ENCODE measurements at places on chromosomes 5 and 9. TPM values are rescaled to one million over a fixed set of nuclear protein-coding genes. Genes with fewer than 3 reads are reported as not detected.
A peak's percentile ranks its signal among the peaks of the same experiment; 100 is the strongest.

The SLC26A2 gene
- polyA plus RNA-seq: 3.7 TPM

The TXNDC8 gene
- polyA plus RNA-seq: not detected

The CARD9 gene
- 0.15 TPM for polyA plus RNA-seq

The ADAMTS6 gene
- 0.74 TPM for polyA plus RNA-seq

The IRX2 gene
- 23.4 TPM for polyA plus RNA-seq

The FAT2 gene
- 0.12 TPM for polyA plus RNA-seq

The IFNE gene
- 0.08 TPM for polyA plus RNA-seq

The IRGM gene
- polyA plus RNA-seq: 0.11 TPM

The LRSAM1 gene
- polyA plus RNA-seq: 9.7 TPM

The LCN1 gene
- polyA plus RNA-seq: not detected

The BTF3 gene
- 228 TPM for polyA plus RNA-seq

The IFNA2 gene
- not detected for polyA plus RNA-seq

DNA sequence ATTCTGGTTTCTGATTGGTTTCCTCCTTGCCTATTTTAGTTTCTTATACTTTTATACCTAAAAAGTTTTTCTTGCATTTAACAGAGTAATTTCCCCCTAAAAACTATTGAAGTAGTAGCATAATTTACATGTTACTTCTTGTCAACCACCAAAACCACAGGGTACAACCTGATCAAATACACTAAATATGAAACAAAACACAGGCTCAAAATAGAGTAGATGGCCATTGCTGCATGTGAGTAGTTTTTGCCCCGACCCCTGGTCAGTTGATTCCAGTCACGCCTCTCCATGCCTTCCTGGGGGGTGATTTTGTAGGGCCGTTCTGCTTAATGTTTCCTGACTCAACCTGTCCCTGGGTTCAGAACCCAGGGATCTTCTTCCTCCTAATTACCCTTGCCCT, 101.8 kb downstream of the TLE4 start:
- no peak overlapping the region for H3K27ac ChIP-seq
- H3K27me3 ChIP-seq: no peaks in the 10 kb centered on the region
- no peaks in the 10 kb centered on the region for H3K36me3 ChIP-seq
- peaks cover 8% of the 10 kb centered on the region for H3K4me1 ChIP-seq

GRCh38 chr5:16666883-16667398, 50.1 kb upstream of the RETREG1 start:
- no peak overlapping the region for H3K27ac ChIP-seq
- DNase-seq: no peak
- no peak overlapping the region for H3K4me3 ChIP-seq
- H3K36me3 ChIP-seq: peaks cover 43% of the 10 kb centered on the region
- H3K27me3 ChIP-seq: no peaks in the 10 kb centered on the region
- H3K4me1 ChIP-seq: no peaks in the 10 kb centered on the region

DNA sequence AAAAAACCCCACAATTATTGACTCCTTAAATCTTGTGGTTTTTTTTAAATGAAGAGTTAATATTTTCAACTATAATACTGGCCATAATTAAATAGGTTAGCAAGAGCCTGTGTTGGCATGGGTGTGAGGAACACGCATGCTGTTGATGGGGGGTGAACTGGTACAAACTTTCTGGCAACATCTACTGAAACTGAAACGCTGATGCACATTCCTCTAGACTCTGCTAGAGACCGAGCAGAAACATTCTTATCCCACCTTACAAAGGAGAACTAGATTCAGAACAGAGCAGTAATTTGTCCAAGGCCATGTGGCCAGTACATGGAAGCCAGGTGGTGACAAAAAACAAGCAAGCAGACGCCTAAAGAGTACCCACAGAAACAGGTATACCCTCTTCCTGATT, 2.4 kb downstream of the BICD2 start:
- no peaks in the 10 kb centered on the region for H3K27me3 ChIP-seq
- no peak for DNase-seq
- no peaks in the 10 kb centered on the region for H3K36me3 ChIP-seq
- peaks cover 11% of the 10 kb centered on the region for H3K4me1 ChIP-seq
- H3K4me3 ChIP-seq: no peak overlapping the region

DNA sequence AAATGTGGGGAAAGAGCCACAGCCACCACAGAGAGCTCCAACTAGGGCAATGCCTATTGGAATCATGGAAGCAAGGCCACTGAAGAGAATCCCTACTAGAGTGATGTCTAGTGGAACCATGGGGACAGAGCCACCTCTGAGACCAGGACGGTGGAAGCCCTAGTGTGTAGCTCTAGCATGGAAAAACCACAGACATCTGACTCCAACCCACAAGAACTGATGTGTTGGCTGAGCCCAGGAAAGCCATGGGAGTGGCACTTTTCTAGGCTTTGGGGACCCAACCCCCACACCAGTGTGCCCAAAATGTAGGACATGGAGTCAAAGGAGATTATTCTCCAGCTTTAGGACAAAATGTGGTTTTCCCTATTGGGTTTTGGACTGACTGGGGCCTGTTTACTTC, 721.9 kb downstream of the BRINP1 start:
- no peaks in the 10 kb centered on the region for H3K36me3 ChIP-seq
- H3K27me3 ChIP-seq: no peaks in the 10 kb centered on the region
- no peak overlapping the region for H3K27ac ChIP-seq
- DNase-seq: no peak
- H3K4me3 ChIP-seq: no peak overlapping the region

GRCh38 chr5:14351845-14352712, 208.9 kb downstream of the TRIO start:
- no peaks in the 10 kb centered on the region for H3K27me3 ChIP-seq
- H3K4me3 ChIP-seq: no peak overlapping the region
- no peak overlapping the region for H3K27ac ChIP-seq
- peak; percentile 38 for DNase-seq
- H3K36me3 ChIP-seq: no peaks in the 10 kb centered on the region
- peaks cover 7% of the 10 kb centered on the region for H3K4me1 ChIP-seq

GRCh38 chr9:113508111-113508749, 44.7 kb downstream of the RGS3 start:
- H3K4me1 ChIP-seq: peaks cover 6% of the 10 kb centered on the region
- no peaks in the 10 kb centered on the region for H3K27me3 ChIP-seq
- no peak overlapping the region for H3K4me3 ChIP-seq
- no peaks in the 10 kb centered on the region for H3K36me3 ChIP-seq

GRCh38 chr5:52759331-52759730, 28.4 kb upstream of the ITGA1 start:
- no peak for DNase-seq
- H3K27me3 ChIP-seq: no peaks in the 10 kb centered on the region
- H3K4me3 ChIP-seq: no peak overlapping the region

GRCh38 chr9:16637911-16638310, 232.6 kb downstream of the BNC2 start:
- peaks cover 5% of the 10 kb centered on the region for H3K4me1 ChIP-seq
- H3K36me3 ChIP-seq: no peaks in the 10 kb centered on the region
- H3K27me3 ChIP-seq: no peaks in the 10 kb centered on the region
- no peak overlapping the region for H3K4me3 ChIP-seq
- H3K27ac ChIP-seq: no peak overlapping the region

DNA sequence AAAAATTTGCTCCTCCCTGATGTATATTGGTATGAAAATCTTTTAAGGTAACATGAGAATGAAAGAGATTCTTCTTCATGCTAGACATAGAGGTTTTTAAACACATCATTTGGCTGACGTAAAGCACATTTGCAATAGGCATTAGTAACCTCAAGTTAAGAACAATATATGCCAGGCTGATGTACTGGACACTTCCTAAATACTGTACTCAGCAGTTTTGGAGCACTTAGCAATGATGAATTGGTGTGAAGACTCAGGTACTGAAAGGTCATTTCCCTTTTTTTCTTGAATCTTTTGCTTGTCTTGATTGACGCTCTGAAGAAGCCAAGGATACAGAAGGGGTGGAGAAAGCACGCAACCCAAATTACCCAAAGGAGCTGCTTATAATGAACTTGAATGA, 322.5 kb downstream of the PDE4D start:
- no peak for DNase-seq
- H3K27me3 ChIP-seq: no peaks in the 10 kb centered on the region
- peaks cover 4% of the 10 kb centered on the region for H3K4me1 ChIP-seq
- H3K27ac ChIP-seq: no peak overlapping the region
- H3K4me3 ChIP-seq: no peak overlapping the region

GRCh38 chr5:172175263-172175719, 12.7 kb downstream of the STK10 start:
- H3K27ac ChIP-seq: no peak overlapping the region
- peaks cover 22% of the 10 kb centered on the region for H3K4me1 ChIP-seq
- no peaks in the 10 kb centered on the region for H3K36me3 ChIP-seq
- H3K4me3 ChIP-seq: no peak overlapping the region

DNA sequence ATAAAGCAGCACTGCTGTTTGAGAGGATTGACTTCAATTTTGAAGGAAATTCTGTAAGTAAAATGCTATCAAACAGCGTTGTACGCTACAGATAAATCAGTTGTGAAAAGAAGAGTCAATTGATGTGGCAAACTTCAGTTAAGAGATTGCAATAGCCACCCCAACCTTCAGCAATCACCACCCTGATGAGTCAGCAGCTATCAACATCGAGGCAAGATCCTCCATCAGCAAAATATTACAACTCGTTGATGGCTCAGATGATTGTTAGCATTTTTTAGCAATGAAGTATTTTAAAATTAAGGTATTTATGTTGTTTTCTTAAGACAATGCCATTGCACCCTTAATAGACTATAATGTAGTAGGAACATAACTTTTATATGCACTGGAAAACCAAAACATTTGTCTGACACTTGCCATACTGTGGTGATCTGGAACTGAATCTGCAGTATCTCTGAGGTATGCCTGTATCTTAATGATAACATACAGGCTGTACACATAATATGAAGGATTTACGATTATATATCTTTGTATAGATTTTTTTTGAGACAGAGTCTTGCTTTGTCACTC, 47.5 kb downstream of the VPS13A start:
- H3K27ac ChIP-seq: no peak overlapping the region
- no peaks in the 10 kb centered on the region for H3K27me3 ChIP-seq
- H3K4me3 ChIP-seq: no peak overlapping the region

DNA sequence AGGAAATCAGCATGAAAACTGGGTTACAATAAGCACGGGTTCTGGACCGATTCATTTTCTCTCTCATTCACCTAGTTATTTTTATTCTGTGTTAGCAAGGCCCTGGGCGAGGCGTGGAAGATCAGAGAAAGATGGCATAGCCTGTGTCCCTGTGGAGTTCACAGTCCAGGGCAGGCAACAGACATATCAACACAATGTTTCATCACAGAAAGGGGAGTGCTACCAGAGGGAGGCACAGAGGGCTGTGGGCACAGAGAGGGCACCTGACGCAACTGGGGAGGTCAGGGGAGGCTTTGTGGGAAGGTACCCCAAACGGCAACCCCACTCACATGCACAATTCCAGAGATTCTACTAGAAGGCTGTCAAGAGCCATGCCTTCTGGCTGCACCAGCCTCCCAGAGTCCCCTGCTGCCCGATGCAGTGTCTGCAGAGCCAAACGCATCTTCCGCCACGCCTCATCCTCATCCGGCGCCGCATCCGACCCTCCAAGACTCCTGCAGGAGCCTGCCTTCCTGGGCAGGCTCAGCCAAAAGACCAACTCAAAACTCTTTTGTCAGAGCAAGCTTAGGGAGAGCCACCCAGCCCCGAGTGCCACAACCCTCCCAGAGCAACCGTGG, 1.4 kb downstream of the FAM193B start:
- H3K27ac ChIP-seq: no peak overlapping the region
- no peaks in the 10 kb centered on the region for H3K27me3 ChIP-seq
- 0 out of 2 replicates have a peak, but pooled peaks cover 2% of the 10 kb centered on the region for H3K36me3 ChIP-seq
- H3K4me1 ChIP-seq: peaks cover 5% of the 10 kb centered on the region
- no peak for DNase-seq

DNA sequence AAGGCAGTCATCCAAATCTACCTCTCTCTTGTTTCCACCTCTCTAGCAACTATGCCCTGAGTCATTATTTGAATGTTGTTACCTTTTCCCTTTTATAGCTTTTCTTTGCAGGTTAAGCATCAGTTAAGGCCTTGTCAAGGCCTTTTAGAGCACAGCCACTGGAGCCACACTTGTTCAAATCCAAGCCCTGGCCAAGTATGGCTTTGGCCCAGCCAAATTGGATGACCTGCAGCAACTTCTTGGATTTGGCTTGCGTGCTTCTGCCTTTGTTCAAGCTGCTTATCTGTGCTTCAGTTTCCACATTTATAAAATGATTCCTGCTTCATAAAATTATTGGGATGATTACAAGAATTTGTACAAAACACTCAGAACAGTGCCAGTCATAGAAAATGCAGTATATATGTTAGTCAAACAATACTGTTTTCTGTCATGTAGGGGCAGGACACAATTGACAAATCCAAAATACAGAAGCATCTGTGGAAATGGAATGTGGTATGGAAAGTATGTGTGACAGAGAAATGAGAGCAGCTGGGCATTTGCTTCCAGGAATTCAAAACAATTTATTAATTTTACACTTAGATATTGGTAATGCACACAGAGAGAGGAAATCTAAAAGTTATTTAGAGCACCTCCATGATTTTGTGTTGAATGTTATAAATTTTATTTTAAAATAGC, 17.9 kb upstream of the RLN1 start:
- no peaks in the 10 kb centered on the region for H3K4me1 ChIP-seq
- H3K36me3 ChIP-seq: no peaks in the 10 kb centered on the region
- H3K27me3 ChIP-seq: no peaks in the 10 kb centered on the region
- H3K27ac ChIP-seq: no peak overlapping the region
- no peak for DNase-seq

GRCh38 chr9:36960575-36960955, 73.5 kb downstream of the PAX5 start:
- no peaks in the 10 kb centered on the region for H3K36me3 ChIP-seq
- no peak overlapping the region for H3K4me3 ChIP-seq
- no peaks in the 10 kb centered on the region for H3K27me3 ChIP-seq
- H3K27ac ChIP-seq: no peak overlapping the region

GRCh38 chr9:91905991-91906469, 44.0 kb downstream of the ROR2 start:
- no peak overlapping the region for H3K27ac ChIP-seq
- H3K4me3 ChIP-seq: no peak overlapping the region
- peaks cover 3% of the 10 kb centered on the region for H3K27me3 ChIP-seq
- peaks cover 3% of the 10 kb centered on the region for H3K4me1 ChIP-seq

- H3K27ac ChIP-seq: no peak overlapping the region
- H3K27me3 ChIP-seq: no peaks in the 10 kb centered on the region
- H3K36me3 ChIP-seq: no peaks in the 10 kb centered on the region
- H3K4me3 ChIP-seq: peak overlapping the region; percentile 66
- no peaks in the 10 kb centered on the region for H3K4me1 ChIP-seq
- DNase-seq: no peak
Measured at GRCh38 chr9:23849379-23850035, 23.5 kb upstream of the ELAVL2 start.

- peaks cover 9% of the 10 kb centered on the region for H3K27me3 ChIP-seq
- H3K27ac ChIP-seq: no peak overlapping the region
- H3K4me3 ChIP-seq: peak overlapping the region; percentile 61
- no peak for DNase-seq
Measured at GRCh38 chr5:128965638-128966302, 482 bp downstream of the SLC27A6 start.

Data from H1 (cell line).